Activated CD8-positive, alpha-beta T cell treated with anti-CD3 and anti-CD28 coated beads, Interleukin-2, amount 10 ng/mL, durations not matched to agents 7 days and 5 days (primary cell): ENCODE measurements at places on chromosomes 13 and 19. TPM values are rescaled to one million over a fixed set of nuclear protein-coding genes. Genes with fewer than 3 reads are reported as not detected.
A peak's percentile ranks its signal among the peaks of the same experiment; 100 is the strongest.

GRCh38 chr19:57436417-57436816 is 1.3 kb downstream of the ZNF749 start:
- no peak for DNase-seq

The KIR2DL3 gene
- total RNA-seq: 0.24 TPM

- no peak for DNase-seq
Observed at GRCh38 chr13:55999709-56000108, 1141.0 kb upstream of the PRR20A start.

- DNase-seq: no peak
Observed at GRCh38 chr13:47004027-47004426, 107.2 kb upstream of the HTR2A start.

DNA sequence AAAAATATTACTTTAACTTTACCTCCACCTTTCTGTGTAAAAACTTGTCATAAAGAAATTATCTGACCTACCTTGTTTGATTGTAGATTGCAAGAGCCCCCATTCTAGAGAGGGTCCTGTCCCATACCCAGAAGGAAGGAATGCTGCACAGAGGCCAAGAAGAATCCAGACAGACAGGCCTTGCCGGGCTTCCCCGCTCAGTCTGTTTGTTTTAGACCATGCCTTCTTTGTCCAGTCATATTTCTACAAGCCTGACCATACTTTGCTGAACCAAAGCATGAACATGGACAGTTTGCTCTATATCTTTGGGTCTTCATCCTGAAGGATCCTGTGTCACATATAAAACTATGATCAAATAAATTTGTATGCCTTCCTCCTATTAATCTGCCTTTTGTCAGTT is 95.8 kb upstream of the MYCBP2 start:
- no peak for DNase-seq

The SHANK1 gene
- not detected for total RNA-seq

DNA sequence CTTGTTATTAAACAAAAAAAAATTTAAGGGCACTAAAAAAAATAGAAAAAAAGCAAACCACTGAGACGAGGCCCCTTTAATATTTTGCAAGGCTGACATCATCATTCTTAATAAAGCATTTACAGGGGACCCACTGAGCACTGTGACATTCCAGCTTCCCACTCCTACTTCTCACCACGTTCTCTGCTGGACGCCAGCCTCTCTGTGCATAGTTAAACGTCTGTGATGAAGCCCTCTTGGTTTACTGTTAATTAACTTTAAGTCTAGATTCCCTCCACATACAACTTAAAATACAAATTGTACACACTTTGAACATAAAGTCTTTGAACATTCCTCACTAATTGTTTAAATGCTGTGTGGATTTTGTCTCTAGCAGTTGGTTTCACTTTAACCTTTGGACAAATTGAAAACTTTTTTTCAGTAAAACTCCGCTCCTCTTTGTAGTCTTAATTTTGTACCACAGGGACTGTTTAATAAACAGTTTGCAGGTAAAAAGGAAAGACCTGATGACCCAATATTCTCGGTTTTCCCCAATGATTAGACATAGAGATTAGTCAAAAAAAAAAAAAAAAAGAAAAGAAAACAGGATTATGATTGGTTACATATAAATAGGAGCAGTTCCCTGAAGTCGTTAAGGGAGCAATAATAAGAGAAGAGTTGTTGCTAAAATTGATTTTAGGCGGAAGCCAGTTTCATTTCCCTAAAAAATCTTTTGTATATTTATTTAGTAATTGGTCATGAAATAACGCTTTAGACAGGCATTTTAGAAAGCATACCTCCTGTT is 219.8 kb downstream of the MZT1 start:
- DNase-seq: no peak

GRCh38 chr13:104246955-104247354 is 1180.7 kb upstream of the SLC10A2 start:
- no peak for DNase-seq

The NCAN gene
- total RNA-seq: not detected

GRCh38 chr19:42469311-42470235 is 26.8 kb upstream of the CXCL17 start:
- DNase-seq: peak; percentile 35
